ENCODE measurements at places on chromosomes 3 and 15.

DNA sequence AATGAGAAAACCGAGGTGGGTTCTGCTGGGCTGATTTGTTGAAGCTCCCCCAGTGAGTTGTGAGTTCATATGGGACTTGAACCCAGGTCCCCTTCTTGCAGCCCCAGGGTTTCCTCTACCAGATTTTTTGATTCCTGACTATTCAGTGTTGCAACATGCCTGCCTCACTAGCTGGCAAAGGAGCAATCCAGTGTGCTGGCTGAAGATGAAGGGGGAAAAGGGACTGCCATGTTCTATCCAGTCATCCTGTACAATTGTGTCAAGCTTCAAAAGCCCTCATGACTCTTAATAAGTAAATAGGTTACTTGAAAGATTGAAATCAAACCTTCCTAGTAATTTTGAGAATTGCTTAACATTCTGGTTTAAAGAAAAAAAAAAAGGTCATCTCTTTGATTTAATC is 211.5 kb upstream of the TP63 start:
- no peak overlapping the region for H3K4me3 ChIP-seq
- H3K36me3 ChIP-seq: no peaks in the 10 kb centered on the region
- no peak overlapping the region for H3K27ac ChIP-seq
- H3K4me1 ChIP-seq: peaks cover under 1% of the 10 kb centered on the region

DNA sequence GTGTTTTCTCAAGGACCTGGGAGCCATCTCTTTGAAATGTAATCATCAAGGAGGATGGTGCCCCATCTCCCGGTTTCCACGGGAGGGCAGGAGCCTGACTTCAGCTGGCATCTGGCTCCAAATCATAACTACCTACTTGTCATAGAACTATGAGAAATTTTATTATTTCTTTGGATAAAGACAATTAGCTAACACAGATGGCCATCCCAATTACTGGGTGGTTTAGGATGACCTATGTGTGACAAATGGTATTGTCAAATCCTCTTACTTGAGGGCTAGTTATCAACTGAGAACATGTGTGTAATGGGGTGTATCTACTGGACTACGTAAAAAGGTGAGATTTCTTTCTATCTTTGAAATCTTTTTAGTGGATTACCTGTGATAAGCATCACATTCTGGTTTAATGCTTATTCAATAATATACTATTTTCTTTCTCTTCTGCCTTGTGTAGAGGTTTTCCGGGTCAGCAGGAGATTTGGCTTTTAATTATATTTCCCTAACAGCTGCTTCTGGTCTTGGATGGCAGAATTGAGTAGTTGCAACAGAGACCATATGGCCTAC is 15.3 kb upstream of the PARP14 start:
- no peak overlapping the region for H3K27ac ChIP-seq
- no peaks in the 10 kb centered on the region for H3K36me3 ChIP-seq
- H3K4me3 ChIP-seq: no peak overlapping the region
- no peaks in the 10 kb centered on the region for H3K27me3 ChIP-seq

DNA sequence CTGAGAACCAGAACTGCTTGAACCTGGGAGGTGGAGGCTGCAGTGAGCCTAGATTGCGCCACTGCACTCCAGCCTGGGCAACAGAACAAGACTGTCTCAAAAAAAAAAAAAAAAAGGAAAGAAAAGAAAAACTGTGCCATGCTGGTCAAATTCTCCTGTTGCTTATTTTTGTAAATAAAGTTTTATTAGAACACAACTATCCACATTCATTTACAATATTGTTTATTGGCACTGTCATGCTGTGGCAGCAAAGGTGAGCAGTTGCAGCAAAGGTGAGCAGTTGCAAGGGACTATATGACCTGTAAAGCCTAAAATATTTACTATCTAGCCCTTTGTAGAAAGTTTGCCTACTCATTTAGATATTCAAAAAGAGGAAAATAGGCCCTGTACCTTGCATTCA is 18.3 kb downstream of the ASTE1 start:
- H3K36me3 ChIP-seq: peaks cover 35% of the 10 kb centered on the region
- peak overlapping the region; percentile 53 for H3K27ac ChIP-seq
- H3K27me3 ChIP-seq: no peaks in the 10 kb centered on the region
- no peak for DNase-seq
- H3K4me1 ChIP-seq: peaks cover 13% of the 10 kb centered on the region

DNA sequence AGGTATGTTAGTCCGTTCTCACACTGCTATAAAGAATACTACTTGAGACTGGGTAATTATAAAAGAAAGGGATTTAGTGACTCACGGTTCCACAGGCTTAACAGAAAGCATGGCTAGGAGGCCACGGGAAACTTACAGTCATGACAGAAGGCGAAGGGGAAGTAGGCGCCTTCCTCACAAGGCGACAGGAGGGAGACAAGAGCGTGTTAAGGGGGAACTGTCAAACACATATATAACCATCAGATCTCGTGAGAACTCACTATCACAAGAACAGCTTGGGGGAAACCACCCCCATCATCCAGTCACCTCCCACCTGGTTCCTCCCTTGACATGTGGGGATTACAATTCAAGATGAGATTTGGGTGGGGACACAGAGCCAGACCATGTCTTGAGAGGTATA is 30.4 kb downstream of the SPRED1 start:
- H3K27me3 ChIP-seq: peaks cover 4% of the 10 kb centered on the region
- no peak for DNase-seq
- no peak overlapping the region for H3K27ac ChIP-seq
- H3K4me3 ChIP-seq: no peak overlapping the region
- no peaks in the 10 kb centered on the region for H3K4me1 ChIP-seq
- no peaks in the 10 kb centered on the region for H3K36me3 ChIP-seq

DNA sequence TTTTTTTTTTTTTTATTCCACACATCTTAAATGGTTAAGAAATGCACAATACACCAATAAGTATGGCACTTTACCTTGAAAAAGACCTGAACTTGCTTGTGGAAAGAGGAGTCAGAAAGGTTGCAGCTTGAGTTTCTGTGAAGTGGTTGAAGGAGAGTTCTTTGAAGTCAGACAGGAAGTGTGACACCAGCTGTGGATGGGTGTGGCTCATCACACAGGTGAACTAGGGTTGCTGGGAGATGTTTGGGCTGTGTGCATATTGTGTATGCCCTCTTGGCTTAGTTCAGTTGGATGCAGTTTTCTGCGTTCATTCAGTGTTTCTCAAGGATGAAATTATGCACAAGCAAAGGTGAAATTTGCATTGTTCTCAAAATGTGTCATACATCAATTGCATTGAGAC is 6.3 kb downstream of the AEN start:
- no peaks in the 10 kb centered on the region for H3K27me3 ChIP-seq
- peak; percentile 56 for DNase-seq
- peaks cover 18% of the 10 kb centered on the region for H3K36me3 ChIP-seq
- H3K4me1 ChIP-seq: peaks cover 64% of the 10 kb centered on the region
- H3K4me3 ChIP-seq: peak overlapping the region; percentile 51
- H3K27ac ChIP-seq: peak overlapping the region; percentile 88

DNA sequence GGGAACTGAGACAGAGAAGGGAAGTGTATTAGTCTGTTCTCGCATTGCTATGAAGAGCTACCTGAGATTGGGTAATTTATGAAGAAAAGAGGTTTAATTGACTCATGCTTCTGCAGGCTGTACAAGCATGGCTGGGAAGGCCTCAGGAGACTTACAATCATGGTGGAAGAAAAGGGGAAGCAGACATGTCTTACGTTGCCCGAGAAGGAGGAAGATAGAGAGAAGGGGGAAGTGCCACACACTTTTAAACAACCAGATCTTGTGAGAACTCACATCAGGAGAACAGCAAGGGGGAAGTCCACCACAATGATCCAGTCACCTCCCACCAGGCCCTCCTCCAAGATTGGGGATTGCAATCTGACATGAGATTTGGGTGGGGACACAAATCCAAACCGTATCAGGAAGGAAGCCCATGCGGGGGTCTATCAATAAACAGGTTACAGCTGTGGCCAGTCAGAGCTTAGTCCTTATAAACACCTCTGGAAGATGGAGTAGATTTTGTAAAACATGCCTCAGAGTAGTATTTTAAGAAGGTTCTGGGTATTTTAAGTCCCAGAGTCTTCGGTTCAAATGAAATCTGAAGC is 153.9 kb downstream of the GHSR start:
- no peaks in the 10 kb centered on the region for H3K27me3 ChIP-seq
- no peak for DNase-seq
- peaks cover 26% of the 10 kb centered on the region for H3K36me3 ChIP-seq
- peaks cover 5% of the 10 kb centered on the region for H3K4me1 ChIP-seq

- H3K27ac ChIP-seq: no peak overlapping the region
- H3K36me3 ChIP-seq: peaks cover 3% of the 10 kb centered on the region
- DNase-seq: no peak
- no peak overlapping the region for H3K4me3 ChIP-seq
Observed at GRCh38 chr15:29135309-29135657, 134.3 kb downstream of the NSMCE3 start.

Data from effector memory CD8-positive, alpha-beta T cell (primary cell).